ENCODE measurements at places on chromosomes 12 and 14. TPM values are rescaled to one million over a fixed set of nuclear protein-coding genes. Genes with fewer than 3 reads are reported as not detected.

The SLC8A3 gene
- 0.37 TPM for total RNA-seq

- DNase-seq: no peak
- H3K36me3 ChIP-seq: no peaks in the 10 kb centered on the region
- peaks cover 6% of the 10 kb centered on the region for H3K4me1 ChIP-seq
- H3K27me3 ChIP-seq: peaks cover 13% of the 10 kb centered on the region
- no peak overlapping the region for H3K4me3 ChIP-seq
Measured at GRCh38 chr14:54727929-54728328, 161.0 kb downstream of the SAMD4A start.

- DNase-seq: no peak
- H3K4me3 ChIP-seq: no peak overlapping the region
- no peaks in the 10 kb centered on the region for H3K36me3 ChIP-seq
Measured at GRCh38 chr14:90805662-90806540, 10.3 kb downstream of the TTC7B start.

The PACS2 gene
- total RNA-seq: 64.0 TPM

GRCh38 chr14:81521356-81521755, 12.3 kb downstream of the SEL1L start:
- no peaks in the 10 kb centered on the region for H3K27me3 ChIP-seq
- no peak for DNase-seq
- no peak overlapping the region for H3K4me3 ChIP-seq
- peaks cover 16% of the 10 kb centered on the region for H3K4me1 ChIP-seq
- peaks cover 67% of the 10 kb centered on the region for H3K36me3 ChIP-seq

The LRRC9 gene
- not detected for total RNA-seq

DNA sequence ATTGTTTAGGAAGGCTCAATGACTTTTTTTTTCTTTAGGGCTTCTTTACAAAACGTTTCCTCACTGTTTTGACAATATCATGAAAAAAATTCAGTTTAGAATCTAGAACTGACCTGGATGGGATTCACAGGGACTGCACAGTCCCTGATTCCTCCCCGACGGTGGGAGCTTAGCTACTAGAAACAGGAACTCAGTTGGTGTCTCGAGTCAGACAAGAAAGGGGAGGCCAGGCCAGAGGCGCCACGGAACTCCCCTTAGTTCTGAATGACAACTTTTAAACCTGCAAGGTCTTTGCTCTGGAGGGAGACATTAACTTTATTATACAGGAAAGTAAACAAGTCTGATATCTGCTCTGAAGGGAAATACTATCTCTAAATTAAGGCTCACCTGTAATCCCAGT, 45.4 kb upstream of the SRP54 start:
- no peak overlapping the region for H3K4me3 ChIP-seq
- H3K27ac ChIP-seq: no peak overlapping the region
- peaks cover 3% of the 10 kb centered on the region for H3K36me3 ChIP-seq
- no peaks in the 10 kb centered on the region for H3K4me1 ChIP-seq
- DNase-seq: no peak
- no peaks in the 10 kb centered on the region for H3K27me3 ChIP-seq

DNA sequence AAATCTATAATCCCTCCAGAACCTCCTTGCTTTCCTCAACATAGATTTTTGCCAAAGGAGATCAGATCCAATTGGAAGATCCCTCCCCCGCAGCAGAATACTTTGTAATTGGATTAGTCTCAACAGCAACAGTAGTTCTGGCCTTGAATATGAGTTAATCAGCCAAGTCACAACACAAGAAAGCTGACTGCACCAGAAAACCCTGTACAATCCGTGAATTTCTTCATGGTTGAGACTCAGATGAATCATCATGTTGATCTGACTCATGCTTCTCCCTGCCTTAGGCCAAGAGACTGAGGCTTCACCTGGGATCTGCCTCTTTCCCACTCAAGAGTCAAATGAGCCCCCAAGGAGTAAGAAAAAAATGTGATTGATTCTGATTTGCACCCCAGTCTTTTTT, 3.0 kb upstream of the METTL17 start:
- H3K36me3 ChIP-seq: peaks cover under 1% of the 10 kb centered on the region
- H3K27me3 ChIP-seq: peaks cover 4% of the 10 kb centered on the region
- no peak overlapping the region for H3K4me3 ChIP-seq
- no peak overlapping the region for H3K27ac ChIP-seq
- peaks cover 20% of the 10 kb centered on the region for H3K4me1 ChIP-seq
- DNase-seq: no peak

- no peak for DNase-seq
- peaks cover 10% of the 10 kb centered on the region for H3K36me3 ChIP-seq
- peaks cover 22% of the 10 kb centered on the region for H3K4me1 ChIP-seq
- H3K27ac ChIP-seq: no peak overlapping the region
- H3K4me3 ChIP-seq: peak overlapping the region; percentile 95
Measured at GRCh38 chr14:36317650-36318049, 2.8 kb downstream of the MBIP start.

The ANKS1B gene
- total RNA-seq: 9.5 TPM

DNA sequence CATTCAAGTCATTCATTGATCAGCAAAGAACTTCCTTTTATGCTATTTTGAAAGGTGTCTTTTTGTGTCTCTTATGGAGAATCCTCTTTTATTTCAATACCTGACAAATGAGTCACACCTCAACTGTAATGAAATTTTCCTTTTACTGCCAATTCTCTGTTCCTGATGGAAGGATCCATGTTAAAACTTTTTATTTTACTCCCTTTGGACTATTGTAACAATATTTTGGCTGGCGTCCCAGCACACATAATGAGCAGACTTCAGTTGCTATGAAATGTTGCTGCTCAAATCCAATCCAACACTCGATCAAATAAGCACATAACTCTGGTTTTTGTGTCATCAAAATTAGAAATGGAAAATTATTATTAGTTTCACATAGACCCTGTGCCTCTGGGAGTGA, 21.9 kb upstream of the SLC15A5 start:
- no peaks in the 10 kb centered on the region for H3K4me1 ChIP-seq
- no peak overlapping the region for H3K27ac ChIP-seq
- DNase-seq: no peak
- H3K36me3 ChIP-seq: no peaks in the 10 kb centered on the region
- no peaks in the 10 kb centered on the region for H3K27me3 ChIP-seq
- no peak overlapping the region for H3K4me3 ChIP-seq

GRCh38 chr12:50922820-50923219, 29.5 kb upstream of the HIGD1C start:
- no peak overlapping the region for H3K27ac ChIP-seq
- H3K27me3 ChIP-seq: no peaks in the 10 kb centered on the region
- no peak for DNase-seq
- H3K4me1 ChIP-seq: peaks cover 24% of the 10 kb centered on the region

DNA sequence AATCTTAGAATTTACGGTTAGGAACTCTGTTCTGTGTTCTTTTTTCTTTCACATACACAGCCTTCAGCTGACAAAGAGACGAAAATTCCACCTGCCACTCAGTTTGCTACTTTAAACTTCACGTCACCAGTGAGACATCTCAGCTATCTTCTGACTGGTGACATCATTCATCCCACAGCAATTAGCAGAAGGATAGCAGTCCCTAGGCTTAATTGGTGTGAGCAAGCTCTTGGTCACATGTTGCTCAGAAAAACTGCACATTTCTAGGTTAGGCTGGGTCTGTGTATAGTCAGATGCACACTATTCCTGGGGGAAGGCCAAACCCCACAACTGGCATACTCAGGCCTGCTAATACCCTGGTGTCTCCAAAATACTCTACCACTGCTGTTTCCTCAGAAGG, 23.9 kb downstream of the SLC7A7 start:
- no peak overlapping the region for H3K27ac ChIP-seq
- H3K4me3 ChIP-seq: no peak overlapping the region
- no peaks in the 10 kb centered on the region for H3K4me1 ChIP-seq
- H3K27me3 ChIP-seq: no peaks in the 10 kb centered on the region
- H3K36me3 ChIP-seq: no peaks in the 10 kb centered on the region
- DNase-seq: no peak

- no peaks in the 10 kb centered on the region for H3K36me3 ChIP-seq
- H3K4me1 ChIP-seq: no peaks in the 10 kb centered on the region
- H3K4me3 ChIP-seq: no peak overlapping the region
- DNase-seq: no peak
Measured at GRCh38 chr14:104171029-104171697, 32.8 kb downstream of the KIF26A start.

GRCh38 chr14:106069804-106070625, 543.6 kb downstream of the TMEM121 start:
- H3K27me3 ChIP-seq: peaks cover 14% of the 10 kb centered on the region
- H3K27ac ChIP-seq: no peak overlapping the region
- H3K4me1 ChIP-seq: no peaks in the 10 kb centered on the region
- H3K4me3 ChIP-seq: no peak overlapping the region
- no peak for DNase-seq
- H3K36me3 ChIP-seq: no peaks in the 10 kb centered on the region

The DERA gene
- 14.8 TPM for total RNA-seq

- H3K27ac ChIP-seq: no peak overlapping the region
- no peak overlapping the region for H3K4me3 ChIP-seq
- peaks cover 6% of the 10 kb centered on the region for H3K27me3 ChIP-seq
Measured at GRCh38 chr14:37606678-37607077, 11.2 kb downstream of the TTC6 start.

GRCh38 chr12:1705774-1706631, 15.1 kb downstream of the ADIPOR2 start:
- no peaks in the 10 kb centered on the region for H3K36me3 ChIP-seq
- H3K27me3 ChIP-seq: no peaks in the 10 kb centered on the region
- peaks cover 33% of the 10 kb centered on the region for H3K4me1 ChIP-seq
- H3K27ac ChIP-seq: no peak overlapping the region
- no peak for DNase-seq

- H3K27me3 ChIP-seq: no peaks in the 10 kb centered on the region
- no peaks in the 10 kb centered on the region for H3K36me3 ChIP-seq
- H3K27ac ChIP-seq: no peak overlapping the region
- no peak overlapping the region for H3K4me3 ChIP-seq
- no peaks in the 10 kb centered on the region for H3K4me1 ChIP-seq
- no peak for DNase-seq
Measured at GRCh38 chr14:42095155-42095554, 488.5 kb downstream of the LRFN5 start.

DNA sequence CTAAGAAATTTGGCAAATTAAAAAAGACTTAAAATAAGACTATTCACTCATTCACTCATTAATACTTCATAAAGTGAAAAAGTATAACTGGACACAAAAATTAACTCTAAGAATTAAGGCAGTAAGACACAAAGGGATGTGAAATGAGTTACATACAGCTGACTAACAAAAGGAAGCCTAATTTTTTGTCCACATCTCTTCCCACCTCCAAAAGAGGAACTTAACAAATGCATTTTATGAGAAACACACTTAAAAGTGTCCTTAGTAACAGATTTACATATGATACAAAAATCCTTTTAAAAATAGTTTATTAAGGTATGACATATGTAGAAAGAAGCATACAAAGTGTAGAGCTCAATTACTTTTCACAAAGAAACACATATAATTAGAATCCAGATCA, 88.9 kb downstream of the NUMB start:
- H3K36me3 ChIP-seq: no peaks in the 10 kb centered on the region
- H3K4me3 ChIP-seq: no peak overlapping the region
- H3K27ac ChIP-seq: no peak overlapping the region
- H3K4me1 ChIP-seq: no peaks in the 10 kb centered on the region
- no peaks in the 10 kb centered on the region for H3K27me3 ChIP-seq

GRCh38 chr14:77088645-77089044, 9.4 kb upstream of the CIPC start:
- H3K27me3 ChIP-seq: peaks cover 4% of the 10 kb centered on the region
- no peak overlapping the region for H3K4me3 ChIP-seq
- no peaks in the 10 kb centered on the region for H3K36me3 ChIP-seq
- no peak overlapping the region for H3K27ac ChIP-seq
- no peaks in the 10 kb centered on the region for H3K4me1 ChIP-seq
- no peak for DNase-seq

GRCh38 chr12:57159311-57159710, 11.9 kb upstream of the LRP1-AS start:
- no peaks in the 10 kb centered on the region for H3K36me3 ChIP-seq
- no peak overlapping the region for H3K4me3 ChIP-seq
- no peaks in the 10 kb centered on the region for H3K27me3 ChIP-seq
- DNase-seq: no peak
- no peak overlapping the region for H3K27ac ChIP-seq
- no peaks in the 10 kb centered on the region for H3K4me1 ChIP-seq

The CLEC9A gene
- not detected for total RNA-seq

- no peaks in the 10 kb centered on the region for H3K27me3 ChIP-seq
- no peaks in the 10 kb centered on the region for H3K36me3 ChIP-seq
- H3K4me1 ChIP-seq: no peaks in the 10 kb centered on the region
- H3K4me3 ChIP-seq: no peak overlapping the region
- no peak overlapping the region for H3K27ac ChIP-seq
Measured at GRCh38 chr12:12779007-12779406, 6.5 kb upstream of the APOLD1 start.

GRCh38 chr14:25371068-25371467, 321.1 kb upstream of the STXBP6 start:
- H3K36me3 ChIP-seq: no peaks in the 10 kb centered on the region
- H3K27ac ChIP-seq: no peak overlapping the region
- no peak overlapping the region for H3K4me3 ChIP-seq
- no peaks in the 10 kb centered on the region for H3K27me3 ChIP-seq
- no peaks in the 10 kb centered on the region for H3K4me1 ChIP-seq

Measured in CD4-positive, CD25-positive, alpha-beta regulatory T cell (primary cell).